ENCODE measurements at places on chromosomes 5 and 9.
A peak's percentile ranks its signal among the peaks of the same experiment; 100 is the strongest.

- no peak for DNase-seq
These were observed 521.3 kb upstream of the ZNF608 start for GRCh38 chr5:125267636-125268248.

GRCh38 chr5:168660691-168661090 is 81.5 kb upstream of the PANK3 start:
- DNase-seq = no peak

GRCh38 chr9:19935422-19935821 is 146.6 kb upstream of the SLC24A2 start:
- no peak for DNase-seq

DNA sequence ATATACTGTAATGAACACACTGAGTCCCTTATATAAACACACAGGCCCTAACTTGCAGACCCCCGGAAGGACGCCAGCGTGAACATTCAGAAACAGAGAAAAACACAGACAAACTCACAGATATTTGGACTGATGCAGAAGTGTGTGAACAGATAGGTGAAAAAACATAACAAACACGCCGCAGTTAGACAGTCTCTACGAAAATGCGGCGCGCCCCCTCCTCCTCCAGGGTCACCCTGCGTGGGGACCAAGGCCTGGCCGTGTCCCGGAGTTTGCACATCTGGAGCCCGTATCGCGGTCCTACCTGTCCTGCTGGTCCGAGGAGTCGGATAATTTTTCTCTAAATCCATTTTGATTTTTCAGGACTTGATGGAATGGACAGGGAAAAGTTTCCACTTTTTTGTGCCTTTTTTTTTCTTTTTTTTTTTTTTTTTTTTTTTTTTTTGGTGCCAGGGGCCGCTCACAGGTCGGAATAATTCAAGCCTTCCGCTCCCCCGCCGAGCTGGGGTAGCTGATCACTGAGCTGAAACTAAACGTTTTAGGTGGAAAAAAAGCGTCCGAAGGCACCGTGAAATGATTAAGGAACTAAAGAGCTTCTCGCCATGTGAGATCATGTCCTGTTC is at the start of gene PAX5:
Gene PAX5 (minus strand): TSS at position 587 of the 623 bp plus-strand sequence. CDS start 237 bp downstream, at position 350.
- DNase-seq = no peak

DNA sequence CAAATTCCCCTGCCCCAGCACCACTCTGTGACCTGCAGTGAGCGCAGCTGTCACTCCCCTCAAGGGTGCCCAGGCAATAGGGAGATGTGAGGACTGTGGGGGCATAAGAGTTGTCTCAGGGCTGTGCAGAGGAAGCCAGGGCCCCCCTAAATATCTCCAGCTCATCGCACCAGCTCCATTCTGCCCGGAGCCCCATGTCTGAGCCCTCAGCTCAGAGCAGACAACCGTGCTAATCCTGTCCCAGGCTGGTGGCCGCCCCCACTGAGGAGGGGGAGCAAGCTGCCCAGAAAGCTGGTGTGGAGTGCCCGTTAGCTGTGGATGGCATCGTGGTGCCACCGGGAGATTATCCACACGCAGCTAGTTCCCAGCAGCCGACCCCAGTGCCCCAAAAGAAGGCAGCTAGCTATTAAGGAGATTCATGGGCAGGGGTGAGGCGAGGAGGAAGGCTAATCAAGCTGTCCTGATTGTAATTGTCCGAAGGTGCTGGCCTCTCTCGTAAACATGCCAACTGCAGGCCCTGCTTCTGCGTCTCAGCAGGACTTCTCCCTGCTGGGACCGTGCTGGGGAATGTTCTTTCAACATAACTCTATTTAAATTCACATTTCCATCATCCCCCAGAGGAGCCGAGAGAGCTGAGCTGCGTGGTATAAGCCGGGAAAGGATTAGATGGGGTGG is 17.0 kb upstream of the FIBCD1 start:
- DNase-seq = no peak

DNA sequence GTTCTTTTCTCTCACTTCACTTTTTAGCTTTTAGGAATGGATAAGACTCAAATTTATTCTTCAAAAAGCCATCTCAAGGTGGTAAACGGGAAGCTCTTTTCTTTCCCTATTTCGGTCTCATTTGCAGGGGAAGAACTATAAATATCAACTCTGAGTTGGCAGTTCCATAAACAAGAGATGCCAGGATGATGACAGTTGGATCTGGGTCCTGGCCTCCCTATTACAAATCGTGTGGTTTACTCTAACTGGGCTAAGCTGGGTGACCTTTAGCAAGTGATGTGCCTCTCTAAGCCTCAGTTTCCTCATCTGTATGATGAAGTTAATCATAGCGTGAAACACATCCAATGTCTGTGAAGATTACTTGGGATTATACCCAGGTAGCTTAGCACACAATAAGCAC is 44.2 kb downstream of the TLE4 start:
- no peak for DNase-seq

DNA sequence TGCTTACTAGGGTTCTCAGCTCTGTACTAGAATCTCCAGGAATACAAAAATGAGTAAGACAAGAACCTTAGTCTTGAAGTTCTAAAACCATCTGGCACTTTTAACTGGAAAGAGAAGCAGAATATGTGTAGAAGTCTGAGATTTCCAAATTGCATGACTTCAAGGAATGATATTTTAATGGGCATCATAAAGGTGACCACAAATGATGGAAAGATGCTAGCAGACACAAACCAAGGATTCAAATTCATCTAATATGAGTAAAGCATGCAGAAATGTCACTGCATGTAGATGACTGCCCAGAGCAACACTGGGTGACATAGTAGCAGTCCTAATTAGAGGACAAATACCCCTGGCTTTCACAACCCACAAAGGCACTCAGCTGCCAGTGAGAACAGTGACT is 117.2 kb downstream of the RPS23 start:
- DNase-seq = no peak

- DNase-seq = no peak
These were observed 106.9 kb downstream of the GABRG2 start for GRCh38 chr5:162174358-162174974.

GRCh38 chr9:72445306-72445995 is 76.0 kb upstream of the TMC1 start:
- no peak for DNase-seq

DNA sequence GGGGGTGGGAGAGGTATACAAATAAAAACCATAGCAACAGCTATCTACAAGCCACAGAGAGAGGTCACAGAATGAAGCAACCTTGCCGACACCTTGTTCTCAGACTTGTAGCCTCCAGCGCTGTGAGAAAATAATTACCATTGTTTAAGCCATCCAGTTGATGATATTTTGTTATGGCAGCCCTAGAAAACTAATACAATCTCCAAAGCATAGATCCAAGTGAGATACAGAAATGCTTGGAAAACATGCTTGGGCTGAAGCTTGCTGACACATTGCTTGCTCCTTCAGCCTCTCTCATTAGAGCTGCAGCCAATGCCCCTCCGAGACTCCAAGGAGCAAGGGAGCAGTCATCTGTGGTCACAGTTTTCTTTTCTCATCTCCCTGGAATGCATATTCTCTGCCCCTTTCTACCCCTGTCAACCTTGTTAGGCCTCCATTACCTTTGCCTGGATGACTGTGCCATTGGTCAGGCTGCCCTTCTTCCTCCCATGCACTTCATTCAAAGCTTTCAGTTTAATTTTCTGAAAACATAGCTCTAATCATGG is 401.4 kb upstream of the KLF4 start:
- no peak for DNase-seq

- no peak for DNase-seq
These were observed 55.8 kb upstream of the PTCH1 start for GRCh38 chr9:95572381-95573151.

DNA sequence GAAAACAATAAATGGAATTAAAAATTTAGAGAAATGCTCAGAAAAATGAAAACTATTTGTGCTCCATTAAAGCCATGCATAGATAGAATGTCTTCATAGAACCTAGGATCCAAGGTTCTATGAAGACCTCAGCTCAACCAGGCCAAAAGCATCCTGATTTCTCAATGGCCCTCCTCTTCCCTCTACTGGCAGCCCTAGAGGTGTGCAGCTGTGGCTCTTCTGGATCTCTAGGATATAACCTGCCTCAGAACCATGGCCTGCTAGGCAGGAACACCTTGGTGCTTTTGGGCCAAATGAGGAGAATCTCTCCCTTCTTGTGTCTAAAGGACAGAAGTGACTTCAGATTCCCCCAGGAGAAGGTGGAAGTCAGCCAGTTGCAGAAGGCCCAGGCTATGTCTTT is 15.1 kb downstream of the IFNA1 start:
- DNase-seq = no peak

GRCh38 chr5:5658226-5658625 is 235.7 kb downstream of the ICE1 start:
- DNase-seq = no peak

- DNase-seq = no peak
These were observed 186.7 kb downstream of the C9orf50 start for GRCh38 chr9:129434187-129434586.

- no peak for DNase-seq
These were observed 2.4 kb downstream of the MACIR start for GRCh38 chr5:103260951-103261350.

- DNase-seq = peak; percentile 90
These were observed at the start of gene JMY for GRCh38 chr5:79235634-79236361. JMY (plus strand) TSS chr5:79236131; CDS start chr5:79236651, 520 bp downstream.

DNA sequence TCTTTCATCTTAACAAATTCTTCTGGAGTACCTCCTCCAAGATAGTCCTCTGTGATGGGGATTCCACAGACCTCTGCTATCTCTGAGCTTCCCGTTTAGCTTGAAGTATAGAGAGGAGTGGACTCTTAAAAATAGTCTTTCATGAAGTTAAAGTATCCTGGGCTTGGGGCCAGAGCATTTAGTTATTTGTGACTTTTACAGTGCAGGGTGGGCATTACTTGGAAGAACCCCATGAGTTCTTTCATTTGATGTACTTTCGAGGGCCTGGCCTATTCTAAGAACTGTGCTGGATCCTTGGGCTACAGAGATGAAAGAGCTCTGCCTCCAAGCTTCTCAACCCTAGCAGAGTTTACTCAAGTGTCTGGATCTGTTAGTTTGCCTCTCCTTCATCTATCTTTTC is 131.5 kb downstream of the ZSWIM6 start:
- no peak for DNase-seq

DNA sequence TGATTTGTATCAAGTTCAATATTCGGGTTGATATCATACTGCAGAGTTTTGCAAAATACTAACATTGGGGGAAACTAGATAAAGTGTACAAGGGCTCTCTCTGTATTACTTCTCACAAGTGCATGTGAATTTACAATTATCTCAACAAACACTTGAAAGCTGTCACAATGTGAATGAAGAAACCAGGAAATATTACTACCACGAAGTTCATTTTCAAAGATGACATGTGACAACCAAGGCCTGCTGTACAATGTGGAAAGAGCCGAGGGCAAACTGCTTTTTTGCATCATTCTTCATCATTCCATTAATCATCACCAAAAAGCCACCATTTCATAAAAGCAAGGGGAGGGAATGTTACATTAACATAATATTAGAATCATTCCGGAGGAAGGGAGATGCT is 310.0 kb downstream of the GLIS3 start:
- no peak for DNase-seq

DNA sequence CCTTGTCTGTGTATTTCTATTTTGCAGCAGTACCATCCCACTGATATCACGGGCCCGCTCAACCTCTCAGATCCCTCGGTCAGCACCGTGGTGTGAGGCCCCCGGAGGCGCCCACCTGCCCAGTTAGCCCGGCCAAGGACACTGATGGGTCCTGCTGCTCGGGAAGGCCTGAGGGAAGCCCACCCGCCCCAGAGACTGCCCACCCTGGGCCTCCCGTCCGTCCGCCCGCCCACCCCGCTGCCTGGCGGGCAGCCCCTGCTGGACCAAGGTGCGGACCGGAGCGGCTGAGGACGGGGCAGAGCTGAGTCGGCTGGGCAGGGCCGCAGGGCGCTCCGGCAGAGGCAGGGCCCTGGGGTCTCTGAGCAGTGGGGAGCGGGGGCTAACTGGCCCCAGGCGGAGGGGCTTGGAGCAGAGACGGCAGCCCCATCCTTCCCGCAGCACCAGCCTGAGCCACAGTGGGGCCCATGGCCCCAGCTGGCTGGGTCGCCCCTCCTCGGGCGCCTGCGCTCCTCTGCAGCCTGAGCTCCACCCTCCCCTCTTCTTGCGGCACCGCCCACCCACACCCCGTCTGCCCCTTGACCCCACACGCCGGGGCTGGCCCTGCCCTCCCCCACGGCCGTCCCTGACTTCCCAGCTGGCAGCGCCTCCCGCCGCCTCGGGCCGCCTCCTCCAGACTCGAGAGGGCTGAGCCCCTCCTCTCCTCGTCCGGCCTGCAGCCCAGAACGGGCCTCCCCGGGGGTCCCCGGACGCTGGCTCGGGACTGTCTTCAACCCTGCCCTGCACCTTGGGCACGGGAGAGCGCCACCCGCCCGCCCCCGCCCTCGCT is 1.9 kb downstream of the LRRC26 start:
- no peak for DNase-seq

DNA sequence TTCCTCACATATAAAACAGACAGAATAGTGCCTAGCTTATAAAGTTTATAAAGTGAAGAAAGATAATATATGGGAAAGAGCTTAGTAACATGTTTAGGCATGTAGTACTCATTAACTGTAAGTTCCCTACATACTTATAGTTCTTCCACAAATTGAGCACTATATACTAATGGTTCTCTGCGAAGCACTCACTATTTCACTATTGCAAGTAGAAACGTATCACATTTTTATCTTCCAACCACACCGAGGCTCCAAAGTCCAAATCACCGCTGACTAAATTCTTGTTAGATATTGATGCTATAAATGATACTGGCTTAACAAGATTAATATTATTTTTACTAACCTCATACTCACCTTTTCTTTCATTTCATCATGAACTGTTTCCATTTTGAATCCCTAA is 61.0 kb downstream of the FBXW11 start:
- no peak for DNase-seq

GRCh38 chr9:134534661-134535080 is 106.9 kb upstream of the COL5A1 start:
- no peak for DNase-seq

DNA sequence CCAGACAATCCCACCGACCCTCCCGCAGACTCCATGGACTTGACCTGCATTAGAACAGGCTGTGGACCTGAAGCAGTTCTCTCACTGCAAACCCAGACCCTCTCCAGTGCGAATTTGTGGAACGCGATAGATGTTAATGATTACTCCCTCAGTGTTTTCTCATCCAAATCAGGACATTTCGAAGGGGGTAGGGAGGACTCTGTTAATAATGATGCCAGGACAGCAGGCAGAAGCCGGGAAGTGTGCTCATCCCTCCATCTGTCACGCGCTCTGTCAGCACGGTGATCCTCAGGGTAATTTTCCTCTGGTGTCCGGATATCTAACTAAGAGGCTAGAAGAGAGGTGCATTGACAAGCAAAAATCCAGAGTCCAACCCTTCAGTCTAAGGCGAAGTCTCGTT is 18.8 kb downstream of the RAPGEF1 start:
- no peak for DNase-seq

All from activated CD8-positive, alpha-beta memory T cell treated with anti-CD3 and anti-CD28 coated beads for 24 hours (primary cell).